ENCODE measurements at places on chromosomes 16 and 17.

- no peak for DNase-seq
Observed at GRCh38 chr17:9221147-9221921, 200.0 kb downstream of the NTN1 start.

DNA sequence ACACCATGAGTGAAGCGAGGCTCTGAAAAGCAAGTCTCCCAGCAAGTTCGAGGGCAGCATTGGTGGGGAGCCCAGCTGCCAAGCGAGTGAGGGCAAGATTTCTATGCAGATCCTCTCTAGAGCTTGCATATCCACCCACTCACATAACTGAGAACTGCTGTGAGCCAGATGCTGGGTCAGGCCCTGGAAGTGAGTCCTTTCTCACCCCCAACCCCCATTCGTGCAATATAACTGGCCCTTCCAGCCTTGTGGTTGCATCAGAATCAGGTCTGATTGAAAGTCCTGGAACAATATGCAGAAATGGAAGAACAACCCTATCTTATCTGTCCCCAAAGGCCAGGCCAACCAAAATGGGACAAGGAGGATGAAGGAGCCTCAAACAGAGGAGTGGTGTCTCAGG lies 146.6 kb downstream of the IRX5 start:
- DNase-seq, result no peak

DNA sequence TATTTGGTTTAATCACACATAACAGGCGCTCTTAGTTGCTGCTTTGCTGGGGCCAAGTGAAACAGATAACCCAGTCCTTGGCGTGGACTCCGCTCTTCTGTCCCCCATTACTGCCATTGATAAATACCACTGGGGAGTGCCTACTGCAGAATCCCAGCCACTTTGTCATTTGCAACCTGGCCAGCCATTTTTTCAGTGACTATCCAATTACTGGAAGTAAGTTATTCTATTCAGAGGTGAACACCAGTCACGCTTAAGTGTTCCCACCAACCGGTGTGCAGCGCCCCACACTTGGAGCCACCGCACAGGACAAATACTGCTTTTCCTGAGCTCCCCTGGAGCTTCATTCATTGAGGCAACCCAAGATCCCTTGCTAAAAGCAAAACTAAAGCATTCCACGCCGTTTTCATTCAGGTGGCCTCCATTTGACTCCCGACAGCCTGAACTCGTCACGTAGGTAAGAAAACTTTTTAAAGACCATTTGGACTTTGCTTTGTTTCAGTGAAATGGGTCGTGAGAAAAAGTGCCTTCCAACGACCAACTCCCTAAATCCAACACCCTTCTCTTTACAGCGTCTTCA lies 1.8 kb downstream of the USP7 start:
- no peak for DNase-seq

DNA sequence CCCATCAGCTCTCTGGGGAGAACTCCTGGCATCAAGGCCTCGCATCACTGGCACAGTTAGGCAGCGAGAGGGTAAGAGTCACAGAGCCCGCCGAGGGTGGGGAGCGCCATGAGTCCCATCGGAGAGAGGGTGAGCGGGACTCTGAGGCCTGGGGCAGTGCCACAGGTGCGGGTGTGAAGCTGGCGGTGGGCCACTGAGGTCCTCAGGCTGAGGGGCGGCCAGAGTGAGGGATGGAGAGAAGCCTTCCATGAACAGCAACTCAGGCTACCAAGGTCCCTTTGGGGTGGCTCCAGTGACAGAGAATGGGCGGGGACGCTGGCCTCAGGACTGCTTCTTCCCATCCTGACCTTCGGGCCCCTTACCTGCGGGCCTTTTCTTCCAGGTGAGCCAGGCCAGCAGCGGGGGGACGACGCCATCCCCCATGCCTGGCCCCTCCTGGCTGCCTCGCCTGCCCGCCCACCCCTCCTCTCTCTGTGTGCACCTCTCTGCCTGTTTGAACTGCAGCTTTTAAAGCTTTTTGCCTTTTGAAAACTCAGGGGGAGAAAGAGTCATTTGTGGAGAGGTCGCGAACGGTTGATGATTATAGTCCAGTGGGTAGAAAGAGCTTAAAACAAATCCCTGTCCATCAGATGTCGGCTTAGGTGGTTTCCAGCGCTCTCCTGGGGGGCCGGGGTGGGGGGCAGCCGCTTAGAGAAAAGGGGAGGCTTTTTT lies 149.3 kb upstream of the GSE1 start:
- DNase-seq, result no peak

GRCh38 chr17:43759836-43760235 lies 1.2 kb upstream of the SOST start:
- no peak for DNase-seq

GRCh38 chr17:75250009-75250471 lies 11.4 kb downstream of the GGA3 start:
- DNase-seq, result peak; percentile 64

DNA sequence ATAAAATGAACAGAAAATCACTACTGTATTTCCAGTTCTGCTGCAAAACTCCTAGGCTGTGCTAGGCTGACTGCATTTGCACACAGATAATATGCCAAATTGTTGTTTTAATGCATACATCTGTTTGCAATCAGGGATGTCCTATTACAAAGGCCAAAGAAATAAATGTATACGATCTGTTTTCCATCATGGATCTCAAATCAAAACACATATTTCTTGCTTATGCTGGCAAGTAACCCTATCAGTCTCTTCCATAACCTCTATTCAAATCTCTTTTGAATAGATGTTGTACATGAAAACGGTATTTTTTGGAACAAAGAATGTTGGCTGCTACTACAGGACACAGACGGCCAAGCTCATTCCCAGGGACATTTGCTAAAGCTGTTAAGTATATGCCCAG lies 56.6 kb downstream of the DUSP14 start:
- no peak for DNase-seq

DNA sequence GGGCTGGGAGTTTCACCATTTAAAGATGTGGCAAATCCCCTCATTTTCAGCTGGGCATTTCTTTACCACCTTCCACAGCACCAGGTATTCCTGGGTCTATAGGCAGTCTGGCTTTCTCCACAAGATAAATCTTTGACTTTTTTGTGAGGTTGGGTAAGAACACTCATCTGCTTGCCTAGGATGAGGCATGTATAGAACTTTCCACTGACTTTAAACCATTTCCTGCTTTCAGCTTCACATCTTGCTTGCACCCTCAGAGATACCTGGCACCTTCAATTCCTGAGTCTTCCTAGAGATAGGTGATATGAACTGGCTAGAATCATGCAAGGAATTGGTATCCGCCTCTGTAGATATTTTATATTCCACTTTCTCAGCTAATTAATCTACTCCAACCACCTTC lies 27.9 kb downstream of the SMURF2 start:
- DNase-seq, result no peak

GRCh38 chr17:77433385-77434135 lies 292.8 kb downstream of the SEC14L1 start:
- no peak for DNase-seq

GRCh38 chr17:33028778-33029177 lies 37.1 kb downstream of the SPACA3 start:
- DNase-seq, result no peak

DNA sequence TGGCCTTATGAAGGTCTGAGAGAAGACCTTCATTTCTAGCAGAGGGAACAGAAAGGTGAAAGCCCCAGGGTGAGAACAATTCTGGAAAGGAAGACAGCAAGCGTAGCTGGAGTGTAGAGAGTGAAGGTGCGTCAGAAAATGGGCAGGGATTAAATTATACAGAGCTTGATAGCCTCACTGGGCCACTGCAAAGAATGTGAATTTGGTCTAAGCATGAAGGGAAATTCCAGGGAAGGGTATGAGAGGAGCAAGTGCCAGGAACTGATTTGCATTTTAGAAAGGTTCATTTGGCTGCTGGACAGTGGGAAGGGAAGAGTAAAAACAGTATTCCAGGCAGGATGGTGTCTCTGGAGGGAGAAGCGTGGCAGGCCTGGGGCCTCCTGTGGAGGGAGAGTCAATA lies 274.1 kb upstream of the ASIC2 start:
- no peak for DNase-seq

DNA sequence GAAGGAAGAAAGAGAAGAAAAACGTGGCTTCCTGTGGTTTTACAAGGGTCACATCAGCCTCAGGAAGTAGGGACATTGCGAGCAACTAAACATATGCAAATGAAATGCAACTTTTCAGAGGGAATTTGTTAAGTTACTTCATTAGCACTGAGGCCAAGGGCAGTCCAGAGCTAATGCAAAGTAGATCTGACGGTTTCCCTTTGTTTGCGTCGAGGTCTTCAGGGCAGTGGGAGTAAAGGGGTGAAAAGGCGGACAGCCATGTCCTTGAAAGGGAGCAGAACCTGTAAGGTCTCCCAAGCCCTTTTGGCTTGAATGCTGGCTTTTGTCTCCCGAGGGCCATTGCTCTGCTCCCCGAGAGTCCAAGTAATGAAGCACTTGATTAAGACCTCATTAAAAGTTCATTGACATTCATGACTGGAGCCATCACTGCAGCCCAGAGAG lies 85.0 kb downstream of the PMP22 start:
- DNase-seq, result no peak

Data from activated T-helper 1 cell treated with anti-CD3 and anti-CD28 coated beads, Interleukin-12 subunit alpha, Interleukin-12 subunit beta, Interleukin-2, Interleukin-4 antibody, amounts not matched to agents 30 ng/mL and 10 ng/mL and 1 ng/mL, durations not matched to agents 14 hours and 24 hours and 36 hours (primary cell).